Panc1 (cell line): ENCODE measurements at places on chromosomes 2 and 18. TPM values are rescaled to one million over a fixed set of nuclear protein-coding genes. Genes with fewer than 3 reads are reported as not detected.

- no peak for DNase-seq
Measured at GRCh38 chr2:60306267-60306861, 247.1 kb downstream of the BCL11A start.

GRCh38 chr2:65528241-65528574, 95.8 kb upstream of the SPRED2 start:
- DNase-seq, result no peak

DNA sequence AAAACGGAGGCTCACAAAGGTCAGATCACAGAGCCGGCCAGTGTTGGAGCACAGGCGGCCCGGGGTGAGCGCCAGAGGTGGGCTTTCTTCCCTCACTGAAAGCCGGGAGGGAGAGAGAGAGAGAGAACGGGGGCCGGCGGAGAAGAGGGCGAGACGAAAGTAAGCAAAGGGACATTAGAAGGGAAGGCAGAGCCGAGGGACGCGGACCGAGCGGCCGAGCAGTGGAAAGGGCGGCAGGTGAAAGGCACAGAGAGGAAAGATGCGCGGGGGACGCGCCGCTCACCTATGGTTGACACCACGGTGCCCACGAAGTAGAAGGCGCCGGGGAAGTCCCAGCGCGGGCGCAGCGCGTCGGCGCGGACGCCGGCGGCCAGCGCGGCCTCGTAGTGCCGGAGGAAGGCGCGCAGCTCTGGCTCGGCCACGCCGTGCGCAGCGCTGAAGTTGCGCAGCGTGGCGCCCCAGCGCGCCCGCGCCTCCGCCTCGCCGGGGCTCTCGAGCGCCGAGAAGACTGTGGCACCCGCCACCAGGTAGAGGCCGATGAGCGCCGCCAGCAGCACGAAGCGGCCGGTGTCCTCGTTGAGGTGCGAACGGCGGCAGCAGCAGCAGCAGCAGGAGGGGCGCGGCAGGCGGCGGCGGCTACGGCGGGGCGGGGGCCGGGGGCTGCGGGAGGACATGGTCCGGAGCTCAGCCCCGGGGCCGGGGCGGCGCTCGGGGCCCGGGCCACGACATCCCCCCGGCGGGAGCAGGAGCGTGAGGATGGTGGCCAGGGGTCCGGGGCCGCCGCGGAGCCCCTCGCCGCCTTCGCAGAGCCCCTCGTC, 166.9 kb downstream of the MSH2 start:
- DNase-seq, result no peak

GRCh38 chr18:40388121-40388520, 1566.9 kb upstream of the PIK3C3 start:
- no peak for DNase-seq

- DNase-seq, result no peak
Measured at GRCh38 chr18:12036201-12036751, 55.0 kb downstream of the IMPA2 start.

- DNase-seq, result no peak
Measured at GRCh38 chr2:202133200-202133908, 60.3 kb downstream of the KIAA2012 start.

The KCNS3 gene
- total RNA-seq, result 1.7 TPM

GRCh38 chr2:45102579-45103117, 93.4 kb upstream of the SIX2 start:
- DNase-seq, result no peak

DNA sequence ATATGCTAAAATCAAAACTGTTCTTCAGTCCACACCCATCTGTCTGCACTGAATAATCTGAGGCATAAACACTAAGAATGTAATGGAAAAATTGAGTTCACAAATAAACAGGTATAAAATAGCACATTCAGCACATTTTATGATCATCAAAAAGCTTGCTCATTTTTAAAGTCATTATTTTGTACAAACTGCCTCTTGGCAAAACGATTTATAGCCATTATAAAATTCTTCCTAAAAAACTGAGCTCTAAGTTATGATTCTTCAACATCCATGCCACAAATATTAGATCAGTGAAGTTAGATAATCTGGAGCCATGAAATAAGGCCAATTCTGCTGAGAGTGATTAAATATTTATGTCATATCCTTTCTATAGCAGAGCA, 233.5 kb downstream of the DYM start:
- no peak for DNase-seq

The NAT8 gene
- not detected for total RNA-seq

The VSNL1 gene
- not detected for total RNA-seq

The TUBA3D gene
- not detected for total RNA-seq

The TTN gene
- total RNA-seq, result 0.13 TPM

DNA sequence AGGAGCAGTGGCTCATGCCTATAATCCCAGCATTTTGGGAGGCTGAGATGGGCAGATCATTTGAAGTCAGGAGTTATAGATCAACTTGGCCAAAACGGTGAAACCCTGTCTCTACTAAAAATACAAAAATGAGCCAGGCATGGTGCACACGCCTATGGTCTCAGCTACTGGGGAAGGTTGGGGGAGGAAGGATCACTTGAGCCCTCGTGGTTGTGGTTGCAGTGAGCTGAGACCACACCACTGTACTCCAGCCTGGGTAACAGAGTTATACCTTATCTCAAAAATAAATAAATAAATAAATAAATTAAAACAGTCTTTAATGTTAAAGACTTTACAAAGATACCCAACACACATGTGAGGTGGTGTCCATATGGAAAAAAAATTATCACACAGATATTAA, 134.0 kb downstream of the C2orf74 start:
- DNase-seq, result no peak

The LOXHD1 gene
- not detected for total RNA-seq

DNA sequence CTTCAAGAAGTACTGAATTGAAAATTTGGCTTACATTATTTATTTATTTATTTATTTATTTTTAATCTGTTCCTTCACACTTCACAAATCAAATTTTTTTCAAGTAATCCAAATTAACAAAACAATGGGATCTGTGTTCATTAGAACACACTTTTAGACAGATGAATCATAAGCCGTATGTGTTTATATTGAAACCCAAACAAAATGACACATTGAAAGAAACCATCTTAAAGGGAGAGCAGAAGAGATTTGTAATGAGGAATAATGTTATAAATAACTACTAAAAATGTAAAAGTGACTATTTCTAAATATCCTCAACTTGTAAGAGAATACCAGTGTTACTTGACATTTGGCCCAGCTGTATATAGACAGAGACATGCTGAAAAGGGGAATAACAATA, 991.0 kb upstream of the CHAC2 start:
- no peak for DNase-seq

The FRZB gene
- 0.08 TPM for total RNA-seq

DNA sequence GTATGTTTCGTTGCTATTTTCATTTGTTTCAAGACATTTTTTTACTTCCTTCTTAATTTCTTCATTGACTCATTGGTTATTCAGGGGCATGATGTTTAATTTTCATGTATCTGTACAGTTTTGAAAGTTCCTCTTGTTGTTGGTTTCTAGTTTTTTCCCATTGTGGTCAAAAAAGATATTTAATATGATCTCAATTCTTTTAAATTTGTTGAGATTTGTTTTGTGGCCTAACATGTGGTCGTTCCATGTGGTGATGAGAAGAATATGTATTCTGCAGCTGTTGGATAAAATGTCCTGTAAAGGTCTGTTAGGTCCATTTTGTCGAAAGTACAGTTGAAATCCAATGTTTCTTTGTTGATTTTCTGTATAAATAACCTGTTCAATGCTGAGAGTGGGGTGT, 110.3 kb upstream of the MAP4K4 start:
- DNase-seq, result no peak

The MYO1B gene
- 51.5 TPM for total RNA-seq

DNA sequence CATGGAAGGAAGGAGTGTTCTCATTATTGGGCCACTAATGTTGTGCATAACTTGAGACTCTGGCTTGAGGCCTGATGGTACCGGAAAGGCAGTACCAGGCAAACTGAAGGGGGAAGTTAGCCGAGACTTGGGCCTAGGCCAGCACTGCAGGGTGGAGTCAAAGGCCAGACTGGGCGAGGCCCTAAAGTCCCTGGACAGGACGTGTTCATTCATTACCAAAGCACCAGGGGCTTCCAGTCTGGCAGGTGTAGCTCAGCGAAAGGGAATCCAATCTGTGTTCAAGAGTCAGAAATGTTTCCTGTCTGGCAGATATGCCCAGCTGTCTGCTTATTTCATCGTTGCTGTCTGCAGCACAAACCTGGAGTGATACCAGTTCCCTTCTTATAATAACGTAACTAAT, 4.7 kb upstream of the ITSN2 start:
- no peak for DNase-seq

The SPDYA gene
- total RNA-seq, result 0.87 TPM

GRCh38 chr18:13284330-13285027, 65.9 kb downstream of the LDLRAD4 start:
- DNase-seq, result no peak

The POU3F3 gene
- total RNA-seq, result 0.36 TPM

GRCh38 chr2:218516614-218517013, 51.5 kb downstream of the USP37 start:
- DNase-seq, result no peak

The ANKRD23 gene
- total RNA-seq, result 3.2 TPM

- DNase-seq, result no peak
Measured at GRCh38 chr2:165793779-165794535, at the start of gene GALNT3. TSS of gene GALNT3 (minus strand) at chr2:165794247. CDS start at chr2:165770700, 23,547 bp downstream.

DNA sequence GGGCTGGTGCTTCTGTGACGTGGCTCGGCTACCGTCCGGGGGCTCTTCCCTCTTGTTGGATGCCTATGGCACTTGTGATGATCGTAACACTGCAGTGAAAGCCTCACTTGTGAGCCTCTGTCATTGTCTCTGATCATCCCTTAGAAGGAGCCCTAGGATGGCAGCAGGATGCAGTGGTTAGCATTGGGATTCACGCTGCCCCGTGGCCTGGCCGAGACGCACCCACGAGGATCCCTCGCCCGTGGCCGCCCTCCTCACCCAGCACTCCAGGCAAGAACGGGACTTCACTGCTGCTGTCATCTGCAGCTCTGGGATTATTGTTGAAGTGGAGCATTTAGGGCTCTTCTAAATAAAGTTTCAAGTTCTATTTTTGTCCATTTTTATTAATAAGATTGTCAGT, 46.8 kb upstream of the CTDP1 start:
- no peak for DNase-seq

DNA sequence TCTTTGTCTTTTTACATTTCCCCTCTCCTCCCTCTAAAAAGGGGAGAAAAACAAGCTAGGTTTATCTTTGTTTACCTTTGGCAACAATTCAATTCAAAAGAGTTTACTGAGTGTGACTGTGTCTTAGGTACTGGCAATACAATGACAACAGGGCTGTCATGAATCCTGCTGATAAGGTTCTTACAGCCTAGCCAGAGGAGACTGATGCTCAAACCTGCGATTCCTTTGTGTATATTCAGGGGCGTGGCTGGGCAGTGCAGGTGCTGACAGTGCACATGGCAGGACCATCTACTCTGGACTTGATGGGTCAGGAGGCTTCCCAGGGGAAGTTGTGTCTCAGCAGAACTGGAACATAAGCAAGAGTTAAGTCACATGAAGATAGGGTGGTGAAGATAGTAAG, 23.2 kb upstream of the TTN start:
- no peak for DNase-seq

The TUBB8B gene
- not detected for total RNA-seq
